Adrenal gland (tissue), 19 donors: ENCODE measurements at places on chromosomes 11 and 22. TPM values are rescaled to one million over a fixed set of nuclear protein-coding genes. Genes with fewer than 3 reads are reported as not detected.
A peak's percentile ranks its signal among the peaks of the same experiment; 100 is the strongest.

PRR5L gene
- total RNA-seq = 9.9 TPM

GRCh38 chr11:88709567-88709966 is 356.2 kb downstream of the GRM5 start:
- no peaks in the 10 kb centered on the region for H3K36me3 ChIP-seq
- H3K27ac ChIP-seq = no peak overlapping the region
- no peaks in the 10 kb centered on the region for H3K4me1 ChIP-seq

ESAM gene
- total RNA-seq = 8.2 TPM

OR52I2 gene
- not detected for total RNA-seq

DNA sequence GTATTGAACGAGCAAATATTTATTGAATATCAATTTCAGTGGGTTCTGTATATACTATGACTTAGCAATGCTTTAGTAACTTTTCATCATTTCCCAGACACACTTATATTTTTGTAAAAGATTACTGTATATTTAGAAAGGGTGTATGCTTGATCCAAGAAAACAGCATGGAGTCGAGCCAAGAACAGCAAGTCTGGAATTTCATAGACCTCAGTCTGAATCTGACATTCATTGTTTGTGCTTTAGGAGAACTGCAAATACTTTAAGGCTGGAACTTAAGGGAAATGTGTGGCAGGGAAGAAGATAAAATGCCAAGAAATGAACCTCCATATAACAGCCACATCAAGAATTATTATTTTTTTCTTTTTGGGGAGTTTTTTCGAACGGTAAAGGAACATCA is 1156.8 kb downstream of the LRRC4C start:
- no peak overlapping the region for H3K27ac ChIP-seq
- H3K36me3 ChIP-seq = no peaks in the 10 kb centered on the region
- H3K27me3 ChIP-seq = no peaks in the 10 kb centered on the region
- no peaks in the 10 kb centered on the region for H3K4me1 ChIP-seq
- DNase-seq = no peak
- no peak overlapping the region for H3K4me3 ChIP-seq

DNA sequence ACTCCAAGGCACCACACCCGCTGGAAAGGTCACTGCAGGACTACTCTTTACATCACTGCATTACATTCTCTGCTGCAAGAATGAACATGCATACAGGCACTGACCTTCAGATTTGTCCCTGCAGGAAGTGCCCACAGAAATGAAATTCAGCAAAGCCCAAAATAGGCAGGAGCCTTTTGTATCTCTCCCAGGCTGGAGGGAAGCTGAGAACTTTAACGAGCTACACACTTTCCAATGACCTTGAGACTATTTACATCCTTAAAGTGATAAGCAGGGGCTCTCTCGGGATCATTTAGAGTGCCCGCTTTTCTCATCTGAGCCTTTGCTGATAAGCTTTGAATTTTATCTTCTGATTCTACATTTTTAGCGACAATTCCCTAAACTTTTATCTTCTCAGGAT is 12.5 kb downstream of the FEZ1 start:
- no peaks in the 10 kb centered on the region for H3K27me3 ChIP-seq
- no peak overlapping the region for H3K27ac ChIP-seq
- no peak overlapping the region for H3K4me3 ChIP-seq
- no peaks in the 10 kb centered on the region for H3K4me1 ChIP-seq
- H3K36me3 ChIP-seq = no peaks in the 10 kb centered on the region
- DNase-seq = no peak

CDHR5 gene
- total RNA-seq = 0.93 TPM

MUC5AC gene
- not detected for total RNA-seq

RIC3 gene
- total RNA-seq = 26.3 TPM

PPARA gene
- 27.6 TPM for total RNA-seq

ASPHD2 gene
- total RNA-seq = 0.77 TPM

- peak; percentile 75 for DNase-seq
- peaks cover 10% of the 10 kb centered on the region for H3K4me1 ChIP-seq
- H3K27ac ChIP-seq = no peak overlapping the region
- no peak overlapping the region for H3K4me3 ChIP-seq
- H3K36me3 ChIP-seq = no peaks in the 10 kb centered on the region
Observed at GRCh38 chr11:87097582-87097981, 59.8 kb downstream of the TMEM135 start.
